ENCODE measurements at places on chromosomes 16 and 17.

DNA sequence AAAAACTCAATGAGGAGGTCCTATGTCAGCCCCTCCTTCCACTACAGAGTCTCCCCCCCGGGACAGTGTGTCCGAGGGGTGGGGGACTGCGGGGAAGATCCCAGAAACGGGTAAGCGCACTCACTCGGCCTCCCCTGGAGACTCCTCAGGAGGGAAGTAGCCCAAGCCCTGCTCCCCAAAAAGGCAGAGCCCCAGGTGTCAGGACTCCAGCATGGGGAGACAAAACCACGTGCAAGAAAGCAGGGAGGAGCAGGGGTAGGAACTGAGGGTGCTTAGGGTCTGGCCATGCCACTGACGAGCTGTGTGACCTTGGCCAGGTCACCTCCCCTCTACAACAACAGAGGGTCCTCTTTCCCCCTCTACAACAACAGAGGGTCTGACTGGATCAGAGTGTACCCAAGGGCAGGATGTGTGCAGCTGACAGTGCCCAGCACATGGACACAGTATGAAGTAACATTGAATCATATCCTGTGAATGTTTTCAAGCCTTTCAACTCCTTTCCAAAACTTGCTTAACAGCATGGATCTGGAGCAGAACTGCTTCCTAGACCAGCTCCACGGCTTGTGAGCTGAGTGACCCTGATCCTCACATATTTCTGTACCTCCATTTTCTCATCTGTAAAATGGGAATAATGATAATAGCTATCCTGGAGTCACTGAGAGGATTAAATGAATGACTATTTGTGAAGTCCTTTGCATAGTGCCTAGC lies 2.1 kb upstream of the NAGS start:
- no peak for DNase-seq

DNA sequence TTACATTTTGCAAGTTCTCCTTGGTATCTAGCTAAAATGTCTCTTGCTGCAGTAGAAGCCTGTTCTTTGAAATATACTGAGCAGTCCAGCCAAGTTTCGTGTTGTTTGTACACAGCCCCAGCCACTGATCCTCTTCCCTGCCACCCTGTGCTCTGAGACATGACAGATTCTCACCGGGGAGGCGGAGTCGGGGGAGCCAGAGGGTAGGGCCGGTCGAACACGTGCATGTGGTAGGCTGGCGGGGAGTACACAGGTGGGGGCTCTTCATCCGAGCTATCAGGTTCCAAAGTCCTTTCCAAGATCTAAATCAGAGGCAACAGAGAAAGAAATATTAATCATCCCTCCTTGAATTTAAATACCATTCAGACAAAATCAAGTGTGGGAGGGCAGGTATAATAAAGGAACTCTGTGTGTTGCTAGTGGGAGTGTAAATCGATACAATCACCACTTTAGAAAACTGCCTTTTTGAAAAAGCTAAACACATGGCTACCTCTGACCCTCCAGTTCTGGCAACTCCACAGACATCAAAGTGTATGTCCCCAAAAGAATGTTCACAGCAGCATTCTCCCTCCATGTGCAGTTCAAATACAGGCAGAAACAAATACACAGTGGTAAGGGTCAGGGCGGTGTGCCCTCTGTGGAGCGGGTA lies 29.7 kb upstream of the MRPS23 start:
- no peak for DNase-seq

- DNase-seq, result no peak
Measured at GRCh38 chr16:71244521-71244920, 14.0 kb upstream of the HYDIN start.

GRCh38 chr16:21101631-21102420 lies 48.8 kb downstream of the DNAH3 start:
- DNase-seq, result no peak

DNA sequence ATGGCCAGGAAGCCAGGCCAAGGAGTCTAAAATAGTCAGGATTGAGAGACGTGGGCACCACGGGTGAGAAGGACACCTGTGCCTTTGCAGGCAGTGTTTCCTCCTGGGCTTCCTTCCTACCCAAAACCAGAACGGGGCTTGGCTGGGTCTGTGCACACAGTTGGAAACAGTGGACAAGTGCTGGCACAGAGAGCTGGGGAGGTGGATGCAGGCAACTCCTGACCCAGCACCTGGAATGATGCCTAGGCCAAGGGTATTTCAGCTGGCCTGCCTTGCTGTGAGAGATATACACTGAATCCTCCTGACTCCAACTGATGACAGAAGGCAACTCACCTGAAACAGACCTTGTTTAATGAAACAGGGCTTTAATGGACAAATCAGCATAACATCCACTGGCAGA lies 186.2 kb downstream of the SLC39A11 start:
- DNase-seq, result no peak

DNA sequence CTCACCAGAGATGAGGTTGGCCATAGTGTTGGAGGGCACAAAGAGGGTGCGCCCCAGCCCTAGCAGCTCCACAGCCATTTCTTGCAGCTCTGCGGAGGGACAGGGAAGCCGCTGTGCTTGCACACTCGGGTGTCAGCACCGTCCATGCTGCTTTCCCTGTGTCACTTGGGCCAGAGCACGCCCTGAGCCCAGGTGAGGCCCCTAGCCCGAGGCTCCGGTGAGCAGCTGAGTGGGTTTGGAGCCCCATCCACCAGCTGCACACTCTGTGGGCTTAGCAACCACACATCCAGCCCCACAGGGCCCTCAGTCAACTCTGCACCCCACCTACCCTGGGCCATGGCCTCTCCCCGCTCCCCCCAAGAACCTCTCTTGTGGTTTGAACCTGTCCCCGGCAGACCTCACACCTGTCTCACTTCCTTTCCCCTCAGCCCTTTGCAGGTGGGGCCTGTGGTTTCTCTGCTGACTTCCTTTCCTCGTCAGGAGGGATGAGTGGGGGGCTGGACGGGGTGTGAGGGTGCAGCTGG lies 20.7 kb downstream of the TMEM235 start:
- no peak for DNase-seq

GRCh38 chr17:79840269-79840988 lies 1.2 kb upstream of the CBX4 start:
- DNase-seq, result peak; percentile 75

DNA sequence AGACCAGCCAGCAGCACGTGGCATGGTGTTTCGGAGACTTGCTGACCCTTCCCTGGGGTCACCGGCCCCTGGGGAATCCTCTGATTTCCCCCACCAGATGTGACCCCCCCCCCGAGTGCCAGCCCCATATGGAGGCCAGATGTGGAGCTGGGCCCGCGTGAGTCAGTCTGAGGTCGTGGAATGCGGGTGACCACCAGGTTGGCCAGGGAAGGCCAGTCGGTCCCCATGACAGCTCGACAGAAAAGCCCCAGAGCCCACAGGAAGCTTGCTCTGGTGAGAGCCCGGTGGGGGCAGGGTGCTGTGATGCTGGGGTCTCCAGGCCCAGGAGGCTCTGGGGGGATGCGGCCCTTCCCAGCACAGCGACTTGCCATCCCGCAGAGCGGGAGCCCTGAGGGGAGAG lies 209.0 kb downstream of the NTN1 start:
- DNase-seq, result no peak

GRCh38 chr16:58464047-58464915 lies 35.7 kb upstream of the NDRG4 start:
- peak; percentile 72 for DNase-seq

GRCh38 chr17:43928609-43929008 lies 13.7 kb downstream of the PPY start:
- DNase-seq, result no peak

DNA sequence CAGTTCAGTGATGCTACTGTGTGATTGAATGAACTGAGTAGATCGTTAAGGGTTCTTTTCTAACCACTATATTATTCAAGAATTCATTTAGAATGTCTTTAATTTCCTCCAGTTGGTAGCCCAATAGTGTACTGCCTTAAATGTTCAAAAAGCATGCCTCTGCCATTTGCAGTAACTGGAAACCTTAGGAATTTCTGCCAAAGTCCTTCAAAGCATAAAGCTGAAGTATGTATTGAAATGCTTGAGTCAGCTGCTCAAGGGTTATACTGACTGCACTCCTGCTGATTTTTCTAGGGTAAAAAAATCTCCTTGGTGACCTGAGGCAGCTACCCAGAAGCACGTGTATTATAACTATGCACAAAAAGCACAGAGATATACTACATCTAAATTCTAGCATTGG lies 56.5 kb downstream of the SNTB2 start:
- DNase-seq, result no peak

GRCh38 chr17:35046245-35046644 lies 17.3 kb downstream of the RFFL start:
- DNase-seq, result no peak

DNA sequence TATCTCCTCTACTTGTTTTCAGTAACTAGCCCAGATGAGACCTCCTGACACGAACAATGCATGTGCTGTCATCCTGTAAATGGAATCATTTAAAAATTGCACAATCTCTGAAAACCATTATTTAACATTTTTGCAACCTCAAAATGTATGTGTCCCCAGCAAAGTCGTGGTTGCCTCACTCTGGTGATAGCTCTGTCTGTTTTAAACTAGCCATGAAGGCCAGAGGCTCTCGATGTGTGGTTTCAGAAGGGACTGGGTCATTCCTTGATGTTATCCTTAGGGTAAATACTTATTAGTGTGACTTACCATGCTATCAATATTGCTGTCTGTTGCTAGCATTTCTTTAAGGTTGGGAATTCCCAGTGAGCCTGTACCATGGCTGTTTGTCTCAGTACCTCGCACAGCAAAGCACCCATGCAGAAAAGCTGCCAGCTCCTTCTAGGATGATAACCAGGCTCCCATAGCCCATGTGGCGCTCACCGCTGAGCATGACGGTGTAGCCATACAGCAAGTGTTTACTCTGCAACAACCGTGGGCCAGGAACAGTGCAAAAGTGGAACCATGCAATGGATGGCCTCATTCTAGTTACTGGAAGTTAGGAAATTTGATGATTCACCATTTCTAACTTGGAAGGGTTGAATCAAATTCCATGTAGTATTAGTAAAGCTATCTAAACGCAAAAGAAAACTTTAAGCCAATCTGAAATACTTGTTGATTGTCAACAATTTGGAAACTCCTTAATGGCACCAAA lies 2.9 kb upstream of the PGS1 start:
- no peak for DNase-seq

- DNase-seq, result no peak
Measured at GRCh38 chr17:57403236-57403635, 146.9 kb downstream of the MSI2 start.

- no peak for DNase-seq
Measured at GRCh38 chr16:9170470-9170869, 79.0 kb downstream of the HAPSTR1 start.

GRCh38 chr17:50275279-50275678 lies 1.0 kb downstream of the TMEM92 start:
- DNase-seq, result no peak

DNA sequence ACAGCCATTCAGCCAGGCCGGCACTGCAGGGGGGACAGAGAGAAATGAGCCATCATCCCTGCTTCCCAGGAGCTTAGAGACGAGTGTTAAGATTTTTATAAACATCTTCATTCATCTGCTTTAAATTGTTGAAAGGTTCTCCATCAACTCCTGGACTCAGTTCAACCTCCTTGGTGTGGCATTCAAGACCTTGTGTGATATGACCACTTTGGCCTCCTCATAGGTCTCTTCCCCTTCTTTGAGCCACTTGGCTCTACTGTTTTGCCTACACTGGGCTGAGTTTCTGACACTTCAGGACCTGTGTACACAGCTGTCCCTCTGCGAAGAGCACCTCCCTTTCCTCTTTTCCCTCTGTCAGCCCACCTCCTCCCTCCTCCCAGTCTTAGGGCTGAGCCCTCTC lies 4.3 kb downstream of the DOC2B start:
- no peak for DNase-seq

GRCh38 chr17:59516451-59516850 lies 49.0 kb upstream of the DHX40 start:
- no peak for DNase-seq

- DNase-seq, result no peak
Measured at GRCh38 chr17:8563981-8564602, 66.4 kb downstream of the MYH10 start.

DNA sequence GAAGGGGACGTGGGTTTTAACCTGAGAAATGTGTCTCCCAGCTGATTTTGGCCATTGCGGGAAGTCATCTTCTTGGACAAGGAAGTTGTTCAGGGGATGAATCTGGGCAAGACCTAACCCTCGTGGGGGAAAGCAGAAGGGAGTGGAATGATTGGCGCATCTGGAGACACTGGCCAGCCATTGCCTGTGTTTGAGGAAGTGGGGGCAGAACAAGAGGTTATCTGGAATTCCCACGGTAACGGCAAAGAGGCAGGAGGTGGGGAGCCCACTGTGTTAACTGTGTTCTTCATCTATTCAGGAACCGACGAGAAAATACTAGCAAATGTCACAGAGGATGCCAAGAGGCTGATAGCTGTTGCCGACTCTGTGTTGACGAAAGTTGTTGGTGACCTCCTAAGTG lies 66.9 kb downstream of the RNF213 start:
- DNase-seq, result no peak

- no peak for DNase-seq
Measured at GRCh38 chr17:45155029-45155428, 6.6 kb upstream of the HEXIM2 start.

DNA sequence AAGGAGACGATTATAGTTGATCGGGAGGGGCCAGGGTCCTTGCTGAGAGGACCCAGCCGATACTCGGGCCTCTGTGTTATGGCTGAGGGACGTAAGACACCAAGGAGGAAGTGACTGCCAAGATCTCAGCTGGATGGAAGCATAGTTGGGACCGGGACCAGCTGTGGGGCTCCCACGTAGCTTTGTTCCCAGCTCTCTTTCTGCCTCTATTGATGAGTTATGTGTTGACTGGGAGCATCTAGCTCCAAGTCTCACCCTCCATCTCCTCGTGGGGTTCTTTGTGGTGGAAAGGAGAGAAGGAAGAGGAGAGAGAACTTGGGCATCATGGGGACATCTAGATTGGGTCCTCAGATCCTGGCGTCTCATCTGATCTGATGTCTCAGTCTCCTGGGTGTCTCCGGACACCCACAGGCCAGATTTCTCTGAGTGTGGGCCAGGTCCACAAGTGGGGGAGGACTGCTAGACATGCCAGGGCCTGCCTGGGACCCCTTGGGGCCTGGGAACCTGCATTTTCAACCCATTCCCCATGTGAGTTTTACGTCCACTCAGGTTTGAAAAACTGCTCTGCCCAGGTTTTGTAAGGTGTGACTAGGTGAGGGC lies 1.0 kb downstream of the MGRN1 start:
- DNase-seq, result peak; percentile 76

- peak; percentile 21 for DNase-seq
Measured at GRCh38 chr16:54568906-54569807, 282.6 kb upstream of the IRX3 start.

DNA sequence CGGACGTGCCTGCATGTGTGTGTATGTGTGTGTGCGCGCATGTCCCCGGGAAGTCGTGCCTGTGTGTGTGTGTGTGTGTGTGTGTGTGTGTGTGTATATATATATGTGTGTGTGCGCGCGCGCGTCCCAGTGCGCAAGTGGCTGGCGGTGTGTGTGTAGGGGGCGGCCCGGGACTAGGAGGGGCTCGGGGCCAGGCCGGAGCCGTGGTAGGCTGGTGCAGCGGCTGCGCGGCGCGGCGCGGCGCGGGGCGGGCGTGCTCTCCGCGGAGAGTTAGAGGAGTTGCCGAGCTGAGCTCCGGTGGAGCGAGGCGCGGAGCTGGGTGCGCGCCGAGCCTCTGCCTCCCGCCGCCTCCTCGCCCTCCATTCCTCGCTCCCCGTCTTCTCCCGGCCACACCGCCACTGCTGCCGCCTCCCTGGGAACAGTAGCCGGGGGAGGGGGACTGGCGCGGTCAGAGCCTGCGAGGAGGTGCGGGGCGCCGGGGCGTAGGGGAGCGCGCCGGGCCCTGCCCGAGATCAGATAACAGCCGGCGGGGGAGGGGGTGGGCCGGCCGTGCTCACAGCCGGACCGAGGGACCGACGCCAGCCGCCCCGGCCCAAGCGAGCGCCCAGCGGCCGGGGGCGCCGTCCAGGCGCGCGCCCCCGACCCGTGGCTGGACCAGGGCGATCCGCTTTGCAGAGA lies at the start of gene KCNJ12:
Gene KCNJ12 (plus strand): TSS at position 277 of the 678 bp plus-strand sequence. CDS start 38,986 bp downstream, outside the sequence.
- peak; percentile 82 for DNase-seq
